ENCODE measurements at places on chromosomes 4 and X. TPM values are rescaled to one million over a fixed set of nuclear protein-coding genes. Genes with fewer than 3 reads are reported as not detected.

Gene GSX2
- not detected for total RNA-seq

- DNase-seq: no peak
Measured at GRCh38 chr4:18935659-18936345, 914.2 kb upstream of the LCORL start.

- no peak for DNase-seq
Measured at GRCh38 chr4:155173371-155173770, 35.1 kb upstream of the NPY2R start.

DNA sequence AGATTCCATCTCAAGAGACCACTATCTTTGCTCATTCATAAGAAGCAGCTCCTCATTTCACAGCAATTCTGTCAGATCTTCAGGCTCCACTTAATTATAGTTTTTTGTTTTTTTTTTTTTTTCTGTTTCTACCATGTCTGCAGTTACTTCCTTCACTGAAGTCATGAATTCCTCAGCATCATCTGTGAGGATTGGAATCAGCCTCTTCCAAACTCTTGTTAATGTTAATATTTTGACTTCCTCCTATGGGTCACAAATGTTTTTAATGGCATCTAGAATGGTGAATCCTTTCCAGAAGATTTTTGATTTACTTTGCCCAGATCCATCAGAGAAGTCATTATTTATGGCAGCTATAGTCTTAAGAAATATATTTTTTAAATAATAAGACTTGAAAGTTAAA, 53.1 kb downstream of the BMP2K start:
- DNase-seq: no peak

DNA sequence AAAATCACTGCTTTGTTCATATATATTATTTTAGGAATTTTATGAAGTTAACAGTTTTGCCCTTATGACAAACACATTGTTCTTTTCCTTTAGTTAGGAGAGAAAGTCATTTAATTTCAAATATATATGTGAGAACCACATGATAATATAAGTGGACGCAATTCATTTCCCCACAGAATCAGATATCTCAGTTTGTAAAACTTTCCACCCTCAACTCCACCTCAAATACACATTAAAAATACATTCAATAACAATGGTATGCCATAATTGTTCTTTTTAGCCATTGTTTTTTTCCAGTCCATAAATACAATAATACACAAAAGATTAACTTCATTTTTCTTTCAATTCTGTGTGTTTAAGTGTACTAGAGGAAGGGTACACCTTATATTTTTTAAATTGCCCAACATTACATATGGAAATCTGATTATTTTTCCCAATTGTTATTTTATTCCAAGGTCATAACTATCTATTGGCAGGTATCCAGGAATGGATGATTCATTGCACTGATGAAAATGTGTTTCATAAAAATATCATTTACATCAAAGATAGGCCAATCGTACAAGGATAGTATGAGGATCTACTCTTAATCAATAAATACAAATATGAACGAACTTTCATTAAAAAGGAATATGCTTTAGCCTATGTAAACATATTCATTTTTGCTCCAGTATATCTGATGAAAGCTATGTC, 125.0 kb downstream of the PPP3CA start:
- DNase-seq: no peak
